ENCODE measurements at places on chromosomes 5 and 9. TPM values are rescaled to one million over a fixed set of nuclear protein-coding genes. Genes with fewer than 3 reads are reported as not detected.
A peak's percentile ranks its signal among the peaks of the same experiment; 100 is the strongest.

GRCh38 chr9:134338394-134339182 lies 12.3 kb downstream of the RXRA start:
- peak; percentile 50 for DNase-seq

GRCh38 chr5:68454766-68455165 lies 239.2 kb downstream of the PIK3R1 start:
- no peak for DNase-seq

DNA sequence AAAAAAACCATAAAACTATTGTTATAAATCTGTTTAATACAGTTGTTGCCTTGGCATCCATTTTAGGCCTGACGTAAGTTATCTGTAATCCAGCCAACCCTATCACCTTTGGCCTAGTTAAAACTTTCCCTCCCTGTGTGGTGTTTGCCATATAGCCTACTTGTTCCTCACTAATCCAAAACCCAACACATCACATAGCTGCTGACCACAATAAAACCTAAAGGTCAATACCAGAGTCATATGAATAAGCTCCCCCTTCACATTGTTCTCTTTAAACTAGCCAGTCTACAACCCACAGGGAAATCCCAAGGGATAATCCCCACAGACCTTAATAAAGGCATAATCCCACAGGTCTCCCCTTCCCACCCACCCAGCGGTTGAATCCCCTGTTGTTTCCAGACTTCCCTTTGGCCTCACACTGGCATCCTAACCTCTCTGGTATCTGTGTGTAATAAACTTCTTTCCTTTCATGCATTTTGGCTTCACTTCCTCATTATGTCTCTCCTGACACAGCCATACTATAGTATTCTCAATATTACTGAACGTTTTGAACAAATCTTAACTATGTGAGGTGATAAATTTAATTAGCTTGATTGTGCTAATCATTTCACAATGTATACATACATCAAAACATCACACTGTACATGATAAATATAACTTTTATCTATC lies 50.8 kb downstream of the DTWD2 start:
- no peak for DNase-seq

DNA sequence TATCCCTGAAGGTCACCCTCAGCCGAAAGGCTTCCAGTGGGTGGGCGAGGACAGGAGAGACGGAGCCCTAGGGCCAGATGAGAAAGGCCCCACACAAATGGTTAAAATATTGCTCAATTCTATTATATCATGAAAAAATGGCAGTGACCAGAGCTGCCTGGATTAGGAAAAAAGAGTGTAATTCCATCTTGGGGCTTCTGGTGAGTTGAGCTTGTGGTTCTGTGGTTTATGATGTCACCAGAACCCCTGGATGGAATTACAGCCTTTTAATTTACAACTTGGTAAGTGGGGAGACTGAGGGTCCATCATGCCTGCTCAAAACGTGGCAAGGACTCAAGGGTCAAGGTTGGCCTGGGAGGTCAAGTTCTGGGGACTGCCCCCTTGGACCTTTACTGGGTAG lies 55.5 kb upstream of the STC2 start:
- DNase-seq: no peak

IL17B gene
- total RNA-seq: 4.0 TPM

PCDHB9 gene
- total RNA-seq: 3.5 TPM

DNA sequence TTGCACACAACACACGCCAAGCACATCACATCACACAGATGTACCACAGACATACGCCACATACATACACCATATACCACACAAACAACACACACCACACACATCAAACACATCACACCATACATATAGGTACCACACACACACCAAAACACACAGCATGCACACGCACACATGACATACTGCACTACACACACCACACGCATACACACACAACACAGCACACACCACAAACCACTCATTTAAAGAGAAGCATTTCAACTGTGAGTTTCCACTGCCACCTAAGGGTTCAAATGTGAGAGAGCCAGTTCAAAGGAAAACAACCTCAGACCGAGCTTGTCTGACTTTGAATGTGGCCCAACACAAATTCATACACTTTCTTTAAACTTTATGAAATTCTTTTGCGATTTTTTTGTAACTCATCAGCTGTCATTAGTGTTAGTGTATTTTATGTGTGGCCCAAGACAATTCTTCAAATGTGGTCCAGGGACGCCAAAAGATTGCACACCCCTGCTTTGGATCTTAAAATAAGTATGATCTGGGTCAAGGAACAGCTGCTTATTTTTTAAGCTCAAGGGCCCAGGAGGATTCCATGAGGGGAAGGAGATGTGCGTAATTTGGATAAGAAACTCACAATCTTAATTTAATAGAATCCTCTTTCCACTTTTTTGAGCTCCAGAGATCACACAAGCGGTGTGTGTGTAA lies 494.6 kb downstream of the GADD45G start:
- peak; percentile 44 for DNase-seq

- no peak for DNase-seq
These were observed 25.4 kb upstream of the DCP2 start for GRCh38 chr5:112951124-112951702.

OTULINL gene
- 19.9 TPM for total RNA-seq

- DNase-seq: no peak
These were observed 792.4 kb downstream of the PTPRD start for GRCh38 chr9:9820436-9820835.

Measured in spinal cord (tissue), 10 donors.